ENCODE measurements at places on chromosomes 1 and 21.

DNA sequence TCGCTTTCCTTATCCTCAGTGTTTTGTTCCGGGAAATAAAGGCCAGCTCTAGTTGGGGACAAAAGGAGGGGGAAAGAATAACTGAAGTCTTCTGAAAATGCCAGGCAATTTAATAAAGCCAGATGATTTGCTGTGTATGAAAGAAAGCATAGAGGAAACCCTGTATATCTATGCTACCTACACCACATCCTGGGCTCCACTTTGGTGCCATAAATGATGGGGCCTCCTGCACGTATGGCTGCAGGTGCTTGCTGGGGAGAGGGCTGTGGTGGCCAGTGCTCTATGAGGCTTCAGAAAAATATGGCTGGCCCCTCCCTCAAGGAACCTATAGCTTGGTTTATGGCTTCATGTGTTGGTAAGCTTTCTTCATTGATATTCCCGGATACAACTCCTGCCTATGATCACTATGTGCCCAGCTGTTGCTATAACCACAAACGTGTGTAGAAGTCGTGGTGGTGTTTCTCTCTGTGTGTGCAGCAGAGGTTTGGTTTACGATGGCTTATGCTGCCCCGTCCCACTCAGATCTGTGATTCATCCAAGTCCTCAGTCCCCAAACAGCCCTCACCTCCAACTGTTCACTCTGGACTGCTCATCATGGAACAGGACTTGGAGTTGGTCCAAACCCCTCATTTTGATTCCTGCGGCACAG, 59.5 kb downstream of the BACE2 start:
- DNase-seq: no peak

DNA sequence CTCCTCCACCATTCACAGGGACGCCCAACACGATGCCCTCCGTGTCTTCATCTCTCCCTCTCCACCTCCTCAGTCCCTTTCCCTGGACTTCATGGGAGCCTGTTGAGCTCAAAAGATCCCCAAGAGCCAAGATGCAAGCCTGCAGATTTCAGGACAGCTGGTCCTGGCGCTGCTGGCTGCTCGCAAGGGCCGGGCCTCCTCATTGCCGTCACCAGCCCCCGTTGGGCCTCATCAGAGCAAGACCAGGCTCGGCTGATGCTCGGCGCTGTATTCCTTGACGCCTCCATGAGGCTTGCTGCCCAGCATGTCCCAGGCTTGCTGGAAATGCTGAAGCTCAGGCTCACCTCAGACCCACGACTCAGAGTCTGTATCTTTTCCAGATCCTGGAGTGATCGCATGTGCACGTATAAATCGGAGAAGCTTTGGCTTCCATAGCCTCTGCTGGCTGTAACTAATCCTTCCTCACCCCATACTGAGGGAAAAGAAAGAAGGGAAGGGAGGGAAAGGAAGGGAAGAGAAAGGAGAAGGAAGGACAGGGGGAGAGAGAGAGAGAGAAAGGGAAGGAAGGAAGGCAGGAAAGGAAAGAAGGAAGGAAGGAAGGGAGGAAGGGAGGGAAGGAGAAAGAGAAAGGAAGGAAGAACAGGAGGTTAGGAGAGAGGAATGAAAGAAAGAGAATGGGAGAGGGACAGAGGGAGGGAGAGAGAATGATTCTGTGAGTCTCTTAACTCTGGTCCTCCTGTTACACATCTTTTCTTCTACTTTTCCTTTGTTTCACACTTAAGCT, 94.6 kb downstream of the KCNJ15 start:
- no peak for DNase-seq

GRCh38 chr21:21200939-21201615, 202.9 kb downstream of the NCAM2 start:
- no peak for DNase-seq

DNA sequence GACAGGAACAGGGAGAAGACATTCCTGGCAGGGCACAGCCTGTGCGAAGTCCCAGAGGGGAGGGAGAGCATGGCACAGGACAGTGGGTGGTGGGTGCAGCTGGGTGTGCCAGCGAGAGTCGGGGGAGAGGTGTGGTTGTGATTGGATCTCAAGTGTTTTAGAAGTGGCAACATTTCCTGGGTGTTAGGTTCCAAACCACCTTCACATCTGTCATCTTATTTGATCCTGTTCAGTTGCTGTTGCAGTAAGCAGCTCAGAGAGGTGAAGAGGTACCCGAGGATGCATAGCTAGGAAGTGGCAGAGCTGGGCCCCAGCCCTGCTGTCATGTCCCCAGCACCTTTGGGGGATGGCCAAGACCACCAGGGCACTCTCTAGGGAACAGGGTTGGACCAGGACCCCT, 22.0 kb upstream of the DISP3 start:
- no peak for DNase-seq

- DNase-seq: no peak
These were observed 142.6 kb upstream of the CXADR start for GRCh38 chr21:17370263-17370662.

GRCh38 chr1:25065795-25066238, 135.7 kb upstream of the RUNX3 start:
- no peak for DNase-seq

- no peak for DNase-seq
These were observed 58.9 kb upstream of the CTTNBP2NL start for GRCh38 chr1:112337028-112337531.

- peak; percentile 23 for DNase-seq
These were observed at the start of gene MX2 for GRCh38 chr21:41361786-41362604. Gene MX2 (plus strand): TSS chr21:41362027. CDS start chr21:41376907, 14,880 bp downstream.

GRCh38 chr21:37259426-37259825, 7.7 kb downstream of the VPS26C start:
- no peak for DNase-seq

- DNase-seq: no peak
These were observed 88.5 kb downstream of the PLPPR4 start for GRCh38 chr1:99352821-99353220.

GRCh38 chr1:197438010-197438790, 170.1 kb downstream of the CRB1 start:
- DNase-seq: no peak

- DNase-seq: no peak
These were observed 222.0 kb downstream of the DENND1B start for GRCh38 chr1:197553281-197553680.

DNA sequence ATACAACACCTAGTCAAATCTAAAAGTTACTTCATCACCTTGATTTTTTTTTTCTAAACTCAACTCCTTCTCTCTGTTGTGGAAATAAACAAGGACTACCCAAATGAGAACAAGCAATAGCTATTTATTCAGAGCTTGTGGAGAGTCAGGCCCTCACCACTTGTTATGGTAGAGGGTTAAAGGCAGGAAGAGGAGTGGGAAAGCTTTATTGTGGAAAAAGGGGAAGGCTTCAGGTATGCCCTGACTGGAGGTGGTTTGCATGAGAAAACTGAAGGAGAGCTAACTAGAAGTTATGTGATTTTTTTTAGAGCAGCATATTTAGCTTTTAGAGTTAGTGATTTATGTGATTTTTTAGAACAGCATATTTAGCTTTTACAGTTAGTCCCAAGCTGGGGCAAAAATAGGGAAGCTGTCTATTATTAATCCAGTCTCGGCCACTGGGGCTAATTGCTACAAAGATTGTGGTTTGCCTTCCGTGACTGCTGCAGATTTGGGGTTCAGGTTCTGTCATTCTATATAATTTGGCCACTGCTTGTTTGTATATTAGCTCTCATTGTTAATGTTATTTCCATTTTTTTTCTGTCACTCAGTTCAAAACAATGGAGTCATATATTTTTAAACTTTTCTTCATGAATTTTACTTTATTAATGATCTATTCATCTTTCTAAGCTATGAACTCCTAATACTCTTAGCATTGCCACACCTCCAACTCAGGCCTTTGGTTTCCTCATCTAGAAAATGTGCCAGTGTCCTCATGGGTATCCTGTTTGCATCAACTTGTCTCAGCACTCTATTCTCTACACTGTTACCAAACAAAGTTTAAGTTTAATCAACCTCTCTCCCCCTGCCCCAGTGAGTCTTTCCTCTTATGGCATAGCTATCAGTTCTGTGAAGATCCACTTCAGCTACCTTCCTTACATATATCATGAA, 713.0 kb downstream of the BRINP3 start:
- no peak for DNase-seq

- DNase-seq: no peak
These were observed 3.6 kb downstream of the RGS1 start for GRCh38 chr1:192579010-192579738.

GRCh38 chr1:207500306-207500705, 4.3 kb downstream of the CR1 start:
- DNase-seq: no peak

DNA sequence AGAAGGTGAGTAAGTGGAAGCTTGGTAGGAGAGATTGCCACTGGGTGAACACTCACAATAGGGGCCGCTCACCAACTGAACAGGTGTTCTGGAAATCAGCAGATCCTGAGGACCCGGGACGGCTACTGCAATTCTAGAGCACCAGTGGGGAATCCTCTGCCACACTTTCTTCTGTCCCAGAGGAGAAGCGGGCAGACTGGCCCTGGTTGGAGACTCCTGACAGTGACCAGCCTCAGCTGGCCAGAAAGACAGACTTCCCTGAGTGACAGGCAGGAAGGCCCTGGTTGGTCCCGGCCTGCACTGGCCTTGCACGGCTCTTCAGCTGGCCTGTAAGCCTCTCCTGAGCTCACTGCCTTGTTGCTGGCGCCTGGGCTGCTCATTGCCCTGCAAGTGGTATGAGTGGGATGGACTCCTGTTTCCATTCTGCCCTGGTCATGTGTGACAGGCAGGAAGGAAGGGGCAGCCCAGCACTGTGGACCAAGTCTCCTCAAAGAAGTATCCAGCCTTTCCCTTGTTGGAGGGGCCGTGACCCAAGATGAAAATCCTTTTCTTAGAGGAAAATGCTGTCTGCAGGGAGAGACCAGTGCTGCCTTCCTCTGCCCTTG, 34.5 kb downstream of the MAN1C1 start:
- no peak for DNase-seq

DNA sequence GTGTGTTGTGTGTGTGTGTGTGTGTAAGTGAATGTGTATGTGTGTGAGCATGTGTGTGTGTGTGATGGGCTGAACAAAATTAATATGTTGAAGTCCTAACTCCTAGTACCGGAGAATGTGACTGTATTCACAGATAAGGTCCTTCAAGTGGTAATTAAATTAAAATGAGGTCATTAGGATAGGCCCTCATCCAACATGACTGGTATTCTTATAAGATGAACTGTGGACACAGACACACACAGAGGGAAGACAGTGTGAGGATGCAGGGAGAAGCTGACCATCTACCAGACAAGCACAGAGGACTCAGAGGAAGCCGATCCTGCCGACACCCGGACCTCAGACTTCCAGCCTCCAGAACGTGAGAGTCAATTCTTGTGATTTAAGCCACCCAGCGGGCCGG, 91.2 kb upstream of the PGBD5 start:
- DNase-seq: no peak

DNA sequence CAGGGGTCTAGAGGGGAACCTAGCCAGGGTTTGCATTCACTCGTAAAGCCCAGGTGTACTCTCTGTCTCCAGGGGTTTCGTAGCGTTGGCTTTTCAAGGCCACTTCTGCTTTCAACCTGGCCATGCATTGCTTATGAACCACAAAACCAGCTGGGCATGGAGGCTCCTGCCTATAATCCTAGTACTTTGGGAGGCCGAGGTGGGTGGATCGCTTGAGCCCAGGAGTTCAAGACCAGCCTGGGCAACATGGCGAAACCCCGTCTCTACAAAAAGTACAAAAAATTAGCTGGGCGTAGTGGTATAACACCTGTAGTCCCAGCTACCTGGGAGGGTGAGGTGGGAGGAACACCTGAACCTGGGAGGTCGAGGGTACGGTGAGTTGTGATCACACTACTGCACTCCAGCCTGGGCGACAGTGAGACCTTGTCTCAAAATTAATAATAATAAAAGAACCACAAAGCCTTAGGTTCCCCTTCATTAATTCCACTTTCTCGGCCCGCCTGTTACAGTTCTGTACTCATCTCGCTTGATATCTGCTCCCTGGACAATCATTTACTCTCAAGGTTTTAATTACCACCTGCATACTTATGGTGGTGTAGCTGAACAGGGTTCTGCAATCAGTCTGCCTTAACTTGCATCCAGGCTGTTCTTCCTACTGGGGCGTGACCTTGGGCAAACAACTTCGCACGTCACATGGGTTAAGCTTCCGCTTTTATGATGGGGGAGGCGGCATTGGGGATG, 6.1 kb downstream of the SLC16A4 start:
- no peak for DNase-seq

GRCh38 chr1:91798241-91798648, 87.7 kb downstream of the TGFBR3 start:
- no peak for DNase-seq

DNA sequence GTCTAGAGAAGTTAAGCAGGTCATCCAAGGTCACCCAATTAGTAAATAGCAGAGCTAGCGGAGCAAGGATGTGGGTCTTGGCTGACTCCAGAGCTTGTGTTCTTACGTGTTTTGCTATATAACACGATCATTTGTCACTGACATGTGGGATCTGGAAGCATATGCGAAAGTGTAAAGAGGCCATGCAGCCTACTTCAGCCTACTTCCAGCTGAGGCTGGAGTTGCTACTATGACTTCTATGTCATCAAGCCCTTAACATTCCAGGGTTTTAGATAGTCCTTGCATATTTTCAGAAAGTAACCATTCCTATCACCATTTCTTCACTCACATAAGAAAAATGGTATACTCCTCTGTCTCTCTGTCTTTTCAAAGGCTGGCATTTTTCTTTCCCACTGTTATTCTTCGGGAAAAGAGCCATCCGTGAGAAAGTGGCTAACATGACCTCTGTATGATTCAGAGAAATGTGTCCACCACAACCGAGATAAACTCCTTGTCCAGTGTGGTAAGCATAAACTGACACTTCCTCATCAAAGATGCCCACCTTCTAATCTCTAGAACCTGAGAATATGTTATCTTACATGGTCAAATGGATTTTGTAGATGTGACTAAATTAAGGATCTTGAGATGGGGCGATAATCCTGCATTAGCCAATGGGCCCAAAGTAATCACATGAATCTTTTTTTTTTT, 24.0 kb upstream of the ABL2 start:
- no peak for DNase-seq

- DNase-seq: no peak
These were observed at the start of gene SLC25A34 for GRCh38 chr1:15736038-15736891. Gene SLC25A34 (plus strand): TSS chr1:15736258. CDS start chr1:15736486, 228 bp downstream.

GRCh38 chr1:224211206-224211962, 28.3 kb downstream of the DEGS1 start:
- no peak for DNase-seq

DNA sequence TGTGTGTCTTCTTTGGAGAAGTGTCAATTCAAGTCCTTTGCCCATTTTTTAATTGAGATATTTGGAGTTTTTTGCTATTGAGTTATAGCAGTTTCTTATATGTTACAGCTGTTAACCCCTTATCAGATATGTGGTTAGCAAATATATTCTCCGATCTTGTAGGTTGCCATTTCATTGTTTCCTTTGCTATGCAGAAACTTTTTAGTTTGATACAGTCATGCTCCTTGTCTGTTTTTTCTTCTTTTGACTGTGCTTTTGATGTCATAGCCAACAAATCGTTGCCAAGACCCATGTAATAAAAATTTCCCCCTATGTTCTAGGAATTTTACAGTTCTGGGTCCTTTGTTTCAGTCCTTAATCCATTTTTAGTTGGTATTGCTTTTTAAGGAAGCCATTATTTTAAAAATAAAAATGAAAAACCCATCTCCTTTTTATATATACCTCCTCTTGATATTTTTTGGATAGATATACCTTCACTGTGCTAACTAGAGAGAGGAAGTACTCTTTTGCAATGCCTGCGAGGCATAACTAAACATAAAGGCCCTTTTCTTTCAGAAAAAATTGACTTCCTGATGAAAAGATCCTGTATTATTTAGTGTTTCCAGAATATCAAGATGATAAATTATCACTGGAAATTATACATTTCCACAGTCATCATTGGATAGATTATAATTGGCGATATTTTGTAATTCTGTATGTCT, 127.8 kb downstream of the HS2ST1 start:
- DNase-seq: no peak

- no peak for DNase-seq
These were observed 605.8 kb upstream of the CAMK1G start for GRCh38 chr1:208977638-208978256.

- DNase-seq: no peak
These were observed 22.1 kb downstream of the AIM2 start for GRCh38 chr1:159054427-159054826.

Measured in NCI-H187 treated with DMSO at 0.1 percent for 48 hours (cell line).